ENCODE measurements at places on chromosomes 7 and 10.

- no peak for DNase-seq
Observed at GRCh38 chr7:8379264-8379663, 54.1 kb upstream of the NXPH1 start.

GRCh38 chr10:118820326-118821116 lies 65.8 kb upstream of the CACUL1 start:
- no peak for DNase-seq

DNA sequence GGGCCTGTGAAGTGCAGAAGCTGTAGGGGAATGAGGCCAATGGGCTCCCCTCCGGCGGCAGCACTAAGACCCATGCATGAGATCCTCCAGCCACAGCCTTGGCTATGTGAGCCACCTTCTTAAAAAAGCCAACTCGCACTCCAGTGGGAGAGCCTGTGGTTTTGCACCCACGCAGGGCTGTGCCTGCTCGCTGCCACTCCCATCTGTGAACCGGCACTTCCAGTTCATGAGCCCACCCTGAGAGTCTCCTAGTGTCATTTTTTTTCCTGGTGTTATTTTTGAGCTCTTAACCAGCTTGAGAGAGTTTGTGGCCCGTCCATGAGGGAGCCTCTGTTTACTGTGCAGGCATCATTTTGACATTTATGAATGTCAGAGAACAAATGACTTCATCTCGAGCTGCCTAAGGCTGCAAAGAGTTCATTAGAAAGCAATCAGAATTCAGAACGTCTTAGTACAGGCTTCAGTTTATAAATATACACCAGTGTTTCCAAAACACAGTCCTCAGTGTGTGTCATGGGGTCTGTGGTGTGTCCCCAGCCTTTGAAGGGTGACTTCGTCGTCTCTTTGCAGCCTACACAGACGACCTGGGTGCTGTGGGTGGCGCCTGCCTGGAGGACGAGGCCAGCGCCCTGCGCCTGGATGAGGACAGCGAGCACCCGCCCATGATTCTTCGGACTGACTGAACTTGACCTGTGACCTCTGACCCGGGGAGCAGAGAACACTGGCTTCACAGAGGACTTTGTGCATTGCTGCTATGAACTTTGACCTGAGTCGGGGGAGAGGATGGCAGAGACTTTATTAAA lies 40.4 kb downstream of the WIPI2 start:
- no peak for DNase-seq

DNA sequence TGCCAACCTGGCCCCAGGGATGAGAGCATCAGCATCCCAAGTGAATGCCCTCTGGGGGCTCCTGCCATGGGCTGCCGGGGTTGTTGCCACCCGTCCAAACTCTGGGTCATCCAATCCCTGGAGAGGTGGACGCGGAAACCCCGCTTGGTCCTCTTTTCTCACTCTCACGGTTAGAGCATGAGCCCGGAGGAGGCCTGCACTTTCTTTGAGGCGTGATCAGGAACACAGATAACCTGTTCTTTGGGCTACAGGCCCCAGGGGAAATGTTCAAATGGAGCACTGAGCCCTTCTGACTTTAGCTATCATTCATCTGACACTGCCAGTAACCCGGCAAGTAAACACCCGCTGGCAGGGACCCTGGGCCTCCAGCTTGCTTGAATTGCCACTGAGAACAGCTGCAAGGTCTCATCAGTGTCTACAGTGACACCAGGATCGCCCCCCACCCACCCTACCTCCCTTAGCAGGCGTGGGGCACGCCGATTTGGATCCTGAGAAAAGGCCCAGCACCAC lies 29.4 kb upstream of the SLF2 start:
- DNase-seq = no peak

DNA sequence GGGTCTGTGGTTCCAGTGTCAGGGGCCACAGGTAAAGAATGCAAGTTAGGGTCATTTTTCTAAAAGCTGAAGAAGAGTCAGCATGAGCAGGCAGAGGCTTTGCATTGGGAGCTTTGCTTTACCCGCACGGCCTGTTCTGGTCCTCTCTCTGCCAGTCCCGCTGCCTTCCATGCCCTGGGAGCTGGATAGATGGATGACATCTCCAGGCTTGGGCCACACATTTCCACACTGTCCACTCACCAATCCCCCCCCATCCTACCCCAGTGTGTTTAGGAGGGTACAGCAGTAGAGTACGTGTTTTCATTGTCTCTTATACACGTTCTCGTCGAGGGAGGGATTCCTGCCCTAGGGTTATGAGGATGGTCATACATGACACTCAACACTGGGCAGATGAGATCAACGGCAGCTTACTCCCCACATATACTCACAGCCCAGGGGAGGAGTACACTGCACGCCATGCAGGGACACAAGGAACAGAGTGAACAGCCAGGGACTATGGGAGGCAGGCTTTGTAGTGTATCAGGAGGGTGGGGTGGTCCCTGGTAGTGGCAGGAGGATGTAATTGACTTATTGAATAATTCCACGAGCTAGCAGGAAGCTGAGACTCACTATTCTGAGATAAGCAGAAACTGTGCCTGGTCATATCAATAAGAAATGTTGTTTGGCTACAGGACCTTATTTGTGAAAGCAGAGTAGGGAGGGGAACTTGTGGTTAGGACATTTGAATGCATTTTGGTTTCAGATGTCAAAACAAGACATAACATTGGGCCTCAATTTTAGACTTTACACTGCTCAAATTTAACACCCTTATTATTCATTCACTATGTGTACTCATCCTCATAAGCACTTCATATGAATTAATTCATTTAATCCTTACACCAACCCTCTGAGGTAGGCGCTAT lies 36.6 kb downstream of the PLPP4 start:
- no peak for DNase-seq

GRCh38 chr10:91289305-91289704 lies 68.8 kb downstream of the PCGF5 start:
- no peak for DNase-seq

DNA sequence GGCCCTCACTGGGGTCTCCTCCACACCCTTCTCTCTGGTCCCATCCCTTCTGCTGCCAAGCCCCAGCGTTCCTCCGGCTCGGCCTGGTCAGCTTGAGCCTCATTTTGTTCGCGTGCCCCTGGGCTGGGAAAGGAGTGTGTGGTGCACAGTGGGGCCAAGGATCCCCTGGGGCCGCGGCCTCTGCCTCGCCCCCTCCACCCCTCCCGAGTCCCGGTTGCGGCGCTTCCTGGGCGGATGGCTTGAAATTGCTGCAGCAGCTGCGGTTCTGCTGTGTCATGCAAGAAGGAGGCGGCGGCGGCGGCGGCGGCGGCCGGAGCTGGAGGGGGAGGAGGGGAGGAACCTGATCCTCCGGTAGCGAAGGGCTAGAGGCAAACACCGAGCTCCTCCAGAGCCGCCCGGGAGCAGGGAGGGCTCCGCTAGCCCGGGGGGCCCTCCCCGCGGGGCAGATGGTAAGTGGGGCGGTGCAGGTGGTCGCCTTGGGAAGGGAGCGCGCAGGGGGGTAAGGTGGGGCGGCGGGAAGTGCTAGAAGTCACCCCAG lies 217.8 kb upstream of the MKLN1 start:
- DNase-seq = peak; percentile 81

DNA sequence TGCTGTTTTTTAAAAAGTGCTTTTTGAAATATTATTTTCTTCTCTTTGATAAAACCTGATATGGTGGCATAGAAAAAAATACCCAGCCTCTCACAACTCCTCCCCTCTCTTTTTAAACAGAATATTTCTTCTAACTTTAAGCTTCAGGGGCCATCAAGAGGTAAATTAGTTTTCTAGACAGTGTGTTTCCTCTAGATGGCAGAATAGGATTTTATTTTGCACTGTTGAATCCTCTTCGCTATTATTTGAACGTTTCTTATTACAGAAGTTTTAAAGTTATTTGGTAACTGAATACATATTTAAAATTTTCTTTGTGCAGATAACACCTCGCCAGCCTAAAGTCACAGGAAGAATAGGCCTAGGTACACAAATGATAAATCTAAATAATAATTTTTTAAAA lies 30.3 kb downstream of the ARL5B start:
- DNase-seq = no peak

DNA sequence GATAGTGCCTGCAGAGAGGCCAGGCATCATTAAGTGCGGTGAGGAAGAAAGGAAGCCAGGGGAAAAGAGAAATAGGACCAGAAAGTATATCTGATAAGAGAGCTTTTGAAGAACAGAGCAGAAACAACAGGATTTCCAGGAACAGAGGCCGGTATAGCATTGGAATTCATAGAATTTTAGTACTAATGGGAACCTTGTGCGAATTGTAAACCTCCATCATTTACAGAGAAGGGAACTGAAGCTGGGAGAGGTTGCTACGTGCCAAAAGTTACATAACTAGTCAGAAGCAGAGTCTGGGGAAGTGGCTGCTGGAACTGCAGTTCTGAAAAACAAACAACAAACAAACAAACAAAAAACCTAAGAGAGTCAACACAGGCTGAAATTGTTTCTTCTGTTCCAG lies 5.4 kb upstream of the ZMYND11 start:
- DNase-seq = peak; percentile 3

GRCh38 chr10:88401671-88402347 lies 181.3 kb downstream of the RNLS start:
- no peak for DNase-seq

GRCh38 chr10:113264333-113265131 lies 288.3 kb upstream of the HABP2 start:
- DNase-seq = no peak

GRCh38 chr10:31884386-31884785 lies 44.2 kb downstream of the ARHGAP12 start:
- DNase-seq = no peak

- no peak for DNase-seq
Observed at GRCh38 chr7:132351954-132352499, 224.2 kb downstream of the PLXNA4 start.

DNA sequence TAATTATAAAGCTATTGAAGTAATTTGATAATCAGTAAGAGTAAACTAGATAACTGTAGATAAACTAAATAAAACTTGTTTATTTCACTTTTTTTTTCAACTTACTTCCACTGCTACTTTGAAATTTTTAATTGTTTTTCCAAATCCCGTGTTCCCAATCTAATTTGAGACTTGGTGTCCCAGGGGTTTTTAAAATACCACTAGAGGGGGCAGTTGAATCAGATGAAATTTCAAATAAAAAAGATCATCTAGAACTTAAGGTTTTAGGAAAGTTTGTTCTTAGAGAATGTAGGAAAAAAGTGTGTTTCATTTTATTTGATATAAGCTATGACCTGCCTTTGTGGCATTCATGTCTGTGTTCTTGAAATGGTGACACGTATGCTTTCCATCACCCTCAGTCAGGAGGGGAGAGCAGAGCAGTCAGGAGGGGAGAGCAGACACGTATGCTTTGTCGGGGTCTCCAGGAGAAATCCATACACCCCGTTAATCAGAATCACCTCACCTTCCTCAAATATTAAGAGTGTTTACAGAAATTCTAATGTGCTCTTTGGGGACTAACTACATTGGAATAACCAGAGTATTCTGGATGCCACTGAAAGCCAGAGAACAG lies 49.9 kb downstream of the C10orf67 start:
- DNase-seq = no peak

DNA sequence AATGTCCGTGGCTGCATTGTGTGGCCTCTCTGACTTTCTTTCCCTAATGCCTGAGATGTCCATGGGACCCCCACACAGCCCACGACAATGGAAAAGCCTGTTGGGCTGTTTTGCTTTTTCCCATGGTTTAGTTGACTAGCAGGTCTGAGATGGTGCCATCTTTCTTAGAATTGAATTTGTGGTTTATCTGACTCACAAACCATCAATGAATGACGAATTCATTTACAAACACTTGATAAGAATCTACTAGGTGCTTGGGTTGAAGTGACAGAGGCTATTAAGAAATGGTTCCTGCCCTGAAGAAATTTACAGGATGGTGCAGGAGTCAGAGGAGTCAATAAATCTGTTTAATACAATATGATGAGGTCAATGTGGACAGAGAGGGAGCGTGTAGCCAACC lies 75.4 kb downstream of the OTUD1 start:
- DNase-seq = no peak

GRCh38 chr10:88820748-88821401 lies 18.3 kb downstream of the LIPM start:
- DNase-seq = no peak

DNA sequence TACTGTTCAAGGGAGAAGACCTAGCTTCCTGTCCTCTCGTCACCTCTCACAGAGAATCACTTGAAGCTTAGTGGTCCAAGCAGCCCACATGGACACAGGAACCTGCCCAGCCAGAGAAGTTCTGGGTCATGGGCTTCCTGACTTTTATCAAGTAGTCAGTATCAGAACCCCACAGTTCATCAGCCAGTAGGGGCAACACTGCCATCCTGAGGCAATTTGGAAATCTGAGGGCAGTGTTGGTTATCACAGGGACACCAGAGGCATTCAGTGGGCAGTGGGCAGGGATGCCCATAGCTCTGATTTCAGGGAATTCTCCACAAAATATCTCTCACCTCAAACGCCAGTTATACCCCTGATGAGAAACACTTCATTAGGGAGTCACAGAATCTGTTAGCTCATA lies 22.5 kb upstream of the MGAM2 start:
- DNase-seq = no peak

- DNase-seq = no peak
Observed at GRCh38 chr10:59463909-59464308, 101.6 kb upstream of the FAM13C start.

DNA sequence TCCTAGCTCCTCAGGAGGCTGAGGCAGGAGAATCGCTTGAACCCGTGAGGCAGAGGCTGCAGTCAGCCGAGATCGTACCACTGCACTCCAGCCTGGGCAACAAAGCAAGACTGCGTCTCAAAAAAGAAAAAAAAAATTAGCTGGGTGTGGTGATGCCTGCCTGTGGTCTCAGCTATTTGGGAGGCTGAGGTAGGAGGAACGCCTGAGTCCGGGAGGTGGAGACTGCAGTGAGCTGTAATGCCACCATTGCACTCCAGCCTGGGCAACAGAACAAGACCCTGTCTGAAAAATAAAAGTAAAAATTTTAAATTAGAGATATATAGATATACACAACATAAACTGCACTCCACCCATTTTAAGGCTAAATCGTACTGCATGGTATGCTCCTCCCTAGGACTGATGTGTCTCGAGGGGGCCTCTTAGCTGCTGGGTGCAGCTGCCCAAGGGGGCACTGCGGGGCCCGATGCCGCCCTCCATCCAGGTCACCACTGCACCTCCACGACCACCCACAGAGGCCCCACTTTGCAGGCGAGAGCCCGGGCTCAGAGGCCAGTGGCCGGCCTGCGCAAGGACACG lies 40.9 kb upstream of the FOXK1 start:
- DNase-seq = no peak

DNA sequence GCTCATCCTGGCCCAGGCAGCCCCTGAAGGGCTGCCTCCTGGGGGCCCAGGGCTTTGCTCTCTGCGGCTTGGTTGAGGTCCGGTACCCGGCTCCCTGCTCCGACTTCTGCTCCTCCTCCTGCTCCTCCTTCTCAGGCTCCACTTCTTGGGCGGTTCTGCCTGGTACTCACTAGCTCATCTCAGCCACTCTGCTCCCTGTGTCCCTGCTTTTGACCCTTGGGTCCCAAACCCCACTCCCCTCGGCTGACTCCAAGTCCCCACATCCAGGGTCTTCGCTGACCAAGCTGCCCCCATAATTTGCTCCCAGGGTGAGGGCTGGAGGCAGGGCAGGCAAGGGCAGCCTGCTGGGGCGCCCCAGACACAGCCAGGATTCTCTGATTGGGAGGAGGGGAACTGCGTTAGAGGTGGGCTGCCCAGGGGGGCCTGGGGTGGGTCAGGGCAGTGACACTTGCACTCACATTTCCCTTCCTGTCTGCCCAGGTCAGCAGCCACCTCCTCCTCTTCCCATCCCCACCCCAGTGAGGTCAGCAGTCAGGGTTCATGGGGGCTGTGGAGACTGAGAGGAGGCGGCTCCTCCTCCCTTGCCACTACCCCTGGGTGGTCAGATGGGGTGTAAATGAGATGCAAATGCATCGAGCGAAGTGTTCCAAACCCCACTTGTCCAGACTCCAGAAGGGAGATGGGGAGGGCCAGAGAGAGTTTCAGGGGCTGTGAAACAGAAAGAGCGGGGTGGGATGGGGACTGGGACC lies 2.2 kb downstream of the SMARCD3 start:
- DNase-seq = no peak

- no peak for DNase-seq
Observed at GRCh38 chr10:48322017-48322416, 15.5 kb downstream of the MAPK8 start.

Data from hematopoietic multipotent progenitor cell (in vitro differentiated cells).